ENCODE measurements at places on chromosomes 13 and 19.

DNA sequence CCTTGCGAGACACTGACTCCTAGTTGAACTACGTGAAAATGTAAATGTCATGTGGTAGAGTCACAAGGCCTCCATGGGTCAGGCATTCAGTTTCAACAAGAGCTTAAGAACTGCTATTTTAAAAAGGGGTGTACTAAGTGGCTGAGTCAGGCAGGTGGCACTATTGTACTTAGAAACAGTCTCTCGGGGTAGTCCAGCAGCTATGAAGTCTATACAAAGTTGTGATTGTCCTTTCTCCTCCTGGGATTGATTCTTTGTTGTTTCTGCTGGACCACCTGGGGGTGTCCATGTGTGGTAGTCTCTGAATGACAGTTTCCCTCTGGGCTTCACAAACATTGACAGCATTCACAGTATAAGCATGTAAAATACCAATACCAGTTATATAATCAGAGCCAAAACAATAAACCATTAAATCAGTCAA, 33.0 kb downstream of the UGGT2 start:
- H3K36me3 ChIP-seq = peaks cover 11% of the 10 kb centered on the region
- H3K4me1 ChIP-seq = no peaks in the 10 kb centered on the region
- H3K4me3 ChIP-seq = no peak overlapping the region
- DNase-seq = peak; percentile 74
- no peaks in the 10 kb centered on the region for H3K27me3 ChIP-seq

DNA sequence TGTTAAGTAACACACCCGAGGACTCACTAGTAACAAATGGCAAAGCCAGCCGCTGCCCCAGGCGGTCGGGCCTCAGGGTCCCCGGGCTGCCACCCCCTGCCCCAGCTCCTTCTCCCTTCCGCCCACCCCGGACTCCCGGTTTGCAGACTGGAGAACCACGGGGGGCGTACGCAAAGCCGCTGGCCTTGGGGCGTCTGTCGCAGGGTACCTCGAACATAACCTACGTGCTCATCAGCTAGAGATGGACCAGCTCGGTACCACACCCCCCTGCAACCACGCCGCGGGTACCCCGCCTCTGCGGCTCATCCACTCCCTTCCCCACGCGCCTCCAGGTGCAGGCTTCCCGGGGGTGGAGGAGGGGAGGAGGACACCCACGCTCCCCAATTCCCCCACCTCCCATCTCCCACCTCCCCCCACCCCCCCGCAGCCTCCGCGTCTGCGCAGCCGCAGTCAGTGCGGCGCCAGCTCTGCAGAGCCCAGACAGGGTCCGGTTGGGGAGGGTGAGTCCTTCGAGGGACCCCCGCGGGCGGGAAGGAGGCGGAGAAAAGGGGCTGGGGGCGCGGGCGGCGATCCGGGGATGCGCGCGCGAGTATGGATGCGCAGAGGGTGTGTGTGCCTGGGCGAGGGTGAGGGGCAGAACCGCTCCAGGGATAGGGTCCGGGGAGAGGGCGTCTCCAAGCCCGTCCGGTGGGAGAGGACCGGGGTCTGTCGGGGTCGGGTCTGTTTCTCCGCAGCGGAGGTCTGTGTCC, at the start of gene SMIM17:
TSS of gene SMIM17 (plus strand) at position 449 of the 749 bp plus-strand sequence. CDS start 2,509 bp downstream, outside the sequence.
- no peak within 1 kb of the TSS for H3K27ac ChIP-seq
- no peaks in the 10 kb centered on the region for H3K4me1 ChIP-seq
- H3K27me3 ChIP-seq = no peaks in the 10 kb centered on the region
- H3K4me3 ChIP-seq = no peak within 1 kb of the TSS
- no peak for DNase-seq

DNA sequence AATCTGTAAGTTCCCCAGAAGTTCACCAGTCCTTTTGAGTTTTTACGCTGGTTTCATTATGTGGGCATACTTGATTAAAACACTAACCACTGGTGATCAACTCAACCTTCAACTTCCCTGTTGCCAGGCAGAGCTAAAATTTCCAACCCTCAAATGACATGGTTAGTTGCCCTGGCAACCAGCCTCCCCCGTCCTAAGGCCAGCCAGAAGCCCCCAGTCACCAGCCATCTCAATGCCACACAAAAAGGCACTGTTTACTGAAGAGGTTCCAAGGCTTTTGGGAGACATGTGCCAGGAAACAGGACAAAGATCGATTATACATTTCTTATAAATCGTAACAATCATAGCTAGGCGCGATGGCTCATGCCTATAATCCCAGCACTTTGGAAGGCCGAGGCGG, 1.6 kb downstream of the ZNF649 start:
- H3K27me3 ChIP-seq = no peaks in the 10 kb centered on the region
- DNase-seq = peak; percentile 42
- H3K4me3 ChIP-seq = peak overlapping the region; percentile 86

DNA sequence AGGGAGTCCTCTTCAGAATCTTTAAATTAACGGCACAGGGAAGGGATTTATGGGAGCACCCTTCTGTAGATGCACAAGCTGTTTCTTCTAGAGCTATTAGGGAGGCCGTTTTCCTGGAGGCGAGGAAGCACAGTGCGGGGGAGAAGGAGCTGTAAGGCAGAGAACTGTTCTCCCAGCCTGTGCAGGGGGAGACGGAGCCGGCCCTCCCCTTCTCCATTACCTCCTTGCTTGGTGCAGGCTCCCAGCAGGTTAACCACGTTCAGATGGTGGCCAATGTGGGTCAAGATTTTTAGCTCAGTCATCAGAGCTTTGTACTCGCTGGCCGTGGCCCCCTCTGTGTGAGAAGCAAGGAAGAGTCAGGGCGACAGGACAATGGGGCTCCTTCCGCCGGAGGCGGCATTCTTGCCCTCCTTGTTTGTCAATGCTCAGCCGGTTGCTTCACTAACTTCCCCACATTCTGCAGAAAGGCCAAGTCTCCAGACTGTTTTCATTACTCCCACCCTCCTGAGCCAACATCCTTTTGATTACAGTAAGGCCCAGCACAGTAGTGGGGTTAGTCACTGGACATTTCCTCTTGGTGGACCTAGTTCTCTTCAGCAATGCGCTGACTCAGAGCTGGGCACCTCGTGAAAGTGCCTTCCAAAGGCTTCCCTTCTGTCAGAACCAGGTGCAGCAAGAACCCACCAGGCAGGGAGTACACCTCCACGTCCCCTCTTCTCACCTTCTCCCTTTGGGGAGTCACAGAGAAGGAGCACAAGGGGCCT, 165.4 kb downstream of the FLT1 start:
- peaks cover 9% of the 10 kb centered on the region for H3K36me3 ChIP-seq
- H3K27me3 ChIP-seq = no peaks in the 10 kb centered on the region
- H3K27ac ChIP-seq = no peak overlapping the region

DNA sequence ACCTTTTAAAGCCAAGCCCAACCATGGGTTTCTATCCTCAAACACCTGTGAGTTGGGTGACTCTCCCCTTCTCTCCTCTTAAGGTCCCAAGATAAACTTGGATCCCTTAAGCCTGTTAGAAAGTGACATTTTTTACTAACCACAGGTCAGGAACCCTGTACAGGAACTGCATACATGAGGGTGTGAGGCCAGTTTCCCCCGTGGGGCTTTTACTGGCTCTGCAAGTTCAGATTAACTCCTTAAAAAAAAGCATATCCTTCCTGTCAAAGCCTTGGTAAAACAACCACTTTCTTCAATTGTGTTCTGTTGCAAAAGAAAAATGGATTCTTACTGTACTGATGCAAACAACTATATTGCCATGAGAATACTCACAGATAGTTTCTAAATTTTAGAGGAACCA, 2638.7 kb upstream of the PCDH20 start:
- no peak for DNase-seq
- no peak overlapping the region for H3K27ac ChIP-seq
- no peaks in the 10 kb centered on the region for H3K4me1 ChIP-seq
- H3K36me3 ChIP-seq = no peaks in the 10 kb centered on the region
- no peak overlapping the region for H3K4me3 ChIP-seq

GRCh38 chr13:110890279-110891165, 24.3 kb downstream of the ANKRD10 start:
- no peak for DNase-seq
- peaks cover 10% of the 10 kb centered on the region for H3K36me3 ChIP-seq
- H3K27ac ChIP-seq = peak overlapping the region; percentile 40
- no peaks in the 10 kb centered on the region for H3K27me3 ChIP-seq
- H3K4me1 ChIP-seq = peaks cover 22% of the 10 kb centered on the region

DNA sequence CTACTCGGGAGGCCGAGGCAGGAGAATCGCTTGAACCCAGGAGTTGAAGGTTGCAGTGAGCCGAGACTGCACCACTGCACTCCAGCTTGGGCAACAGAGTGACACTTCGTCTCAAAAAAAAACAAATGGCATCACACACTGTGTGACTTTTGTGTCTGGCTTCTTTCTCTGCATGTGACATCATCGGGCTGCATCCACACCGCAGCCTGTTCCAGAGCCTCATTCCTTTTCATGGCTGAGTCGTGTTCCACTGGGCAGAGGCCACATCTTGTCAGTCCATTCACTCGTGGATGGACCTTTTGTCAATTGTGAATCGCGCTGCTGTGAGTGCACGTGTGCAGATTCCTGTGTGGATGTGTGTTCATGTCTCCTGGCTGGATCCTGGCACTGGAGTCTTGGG, 8.3 kb downstream of the THOP1 start:
- DNase-seq = no peak
- no peak overlapping the region for H3K27ac ChIP-seq
- H3K4me1 ChIP-seq = no peaks in the 10 kb centered on the region
- H3K27me3 ChIP-seq = no peaks in the 10 kb centered on the region
- peaks cover 11% of the 10 kb centered on the region for H3K36me3 ChIP-seq

- H3K4me1 ChIP-seq = peaks cover 10% of the 10 kb centered on the region
- H3K27ac ChIP-seq = 0 out of 2 replicates have a peak overlapping the region, but pooled peaks have one; percentile 39
- DNase-seq = peak; percentile 86
- H3K36me3 ChIP-seq = peaks cover 11% of the 10 kb centered on the region
- H3K27me3 ChIP-seq = no peaks in the 10 kb centered on the region
These were observed 20.2 kb downstream of the TMEM150B start for GRCh38 chr19:55304980-55305379.

DNA sequence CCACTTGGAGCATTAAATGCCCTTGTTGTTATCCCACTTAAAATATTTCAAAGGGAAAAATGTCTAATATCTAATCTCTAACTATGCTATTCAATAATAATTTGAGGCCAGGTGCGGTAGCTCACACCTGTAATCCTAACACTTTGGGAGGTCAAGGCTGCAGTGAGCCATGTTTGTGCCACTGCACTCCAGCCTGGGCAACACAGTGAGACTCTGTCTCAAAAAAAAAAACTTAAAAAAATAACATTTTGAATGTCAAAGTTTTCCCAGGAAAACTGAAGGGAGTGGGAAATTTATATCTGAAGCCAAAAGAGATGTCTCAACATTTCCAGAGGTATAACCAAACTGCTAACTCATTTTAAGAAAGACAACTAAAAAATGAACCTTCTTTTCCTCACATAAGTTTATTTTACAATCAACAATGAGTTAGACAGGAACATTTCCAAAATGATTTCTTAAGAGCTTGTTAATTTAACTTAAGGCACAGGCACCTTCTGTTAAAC, 47.9 kb downstream of the CAB39L start:
- peaks cover 4% of the 10 kb centered on the region for H3K4me1 ChIP-seq
- H3K36me3 ChIP-seq = no peaks in the 10 kb centered on the region
- no peak for DNase-seq
- H3K27ac ChIP-seq = no peak overlapping the region
- no peaks in the 10 kb centered on the region for H3K27me3 ChIP-seq

DNA sequence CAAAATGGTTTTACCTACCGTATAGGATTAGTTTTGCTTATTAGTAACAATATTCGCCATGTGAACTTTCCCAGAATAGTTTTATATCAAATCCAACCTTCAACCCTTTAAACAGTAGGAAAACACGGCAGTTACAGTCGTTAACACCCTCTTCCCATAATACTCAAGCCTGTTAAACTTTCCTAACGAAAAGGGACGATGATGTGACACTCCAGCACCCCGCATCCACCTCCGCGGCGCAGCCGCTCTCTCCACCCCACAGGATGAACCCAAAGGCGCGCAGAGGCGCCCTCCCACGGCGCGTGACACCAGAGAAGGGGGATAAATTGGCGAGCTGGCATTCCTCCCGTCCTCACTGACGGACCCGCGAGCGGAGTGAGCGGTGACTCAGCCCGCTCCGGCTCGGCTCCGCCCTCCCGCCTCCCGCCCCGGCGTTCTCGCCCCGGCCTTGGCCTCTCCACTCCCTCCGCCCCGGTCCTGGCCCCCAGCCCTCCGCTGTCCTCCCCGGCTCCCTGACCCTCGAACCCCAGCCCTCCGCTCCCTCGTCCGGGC, 665 bp downstream of the TUBGCP3 start:
- DNase-seq = peak; percentile 76
- H3K27me3 ChIP-seq = no peaks in the 10 kb centered on the region
- no peaks in the 10 kb centered on the region for H3K36me3 ChIP-seq
- peak overlapping the region; percentile 74 for H3K4me3 ChIP-seq
- H3K27ac ChIP-seq = peak overlapping the region; percentile 95

DNA sequence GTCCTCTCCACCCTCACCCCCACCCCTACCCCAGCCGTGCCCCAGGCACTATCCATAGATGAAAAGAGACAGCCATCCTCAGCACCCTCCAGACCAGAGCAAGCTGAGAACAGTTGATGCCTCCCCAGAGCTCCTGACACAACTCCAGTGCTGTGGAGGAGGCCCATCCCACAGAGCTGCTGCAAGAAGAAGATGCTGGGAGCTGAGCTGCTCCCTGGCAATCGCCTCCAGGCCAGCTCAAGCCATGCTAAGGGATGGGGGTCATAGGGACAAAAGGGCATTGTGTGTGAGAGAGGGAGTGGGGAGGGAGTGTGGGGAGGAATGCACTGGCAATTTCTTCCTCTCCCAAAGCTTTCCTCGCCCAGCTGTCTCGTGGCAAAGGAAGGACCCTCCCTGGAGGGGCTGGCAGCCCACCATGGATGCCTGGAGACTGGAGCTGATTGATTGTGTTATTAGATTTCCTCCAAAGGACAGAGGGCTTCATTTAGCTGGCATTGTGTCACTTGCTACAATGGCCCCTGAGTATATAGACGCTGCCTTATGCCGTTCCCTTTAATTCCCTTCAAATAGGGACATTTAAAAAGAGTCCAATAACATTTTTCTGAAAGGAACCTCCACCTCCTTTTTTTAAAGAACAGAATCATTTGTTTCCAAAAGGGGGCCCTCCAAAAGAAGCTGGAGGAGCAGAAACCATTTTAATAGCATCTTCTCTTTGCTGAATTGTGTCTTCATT, 476.4 kb downstream of the FOXO1 start:
- H3K4me3 ChIP-seq = no peak overlapping the region
- peaks cover 9% of the 10 kb centered on the region for H3K4me1 ChIP-seq
- no peak for DNase-seq
- no peak overlapping the region for H3K27ac ChIP-seq
- no peaks in the 10 kb centered on the region for H3K27me3 ChIP-seq

GRCh38 chr19:42554046-42554575, 25.8 kb upstream of the CEACAM1 start:
- no peaks in the 10 kb centered on the region for H3K36me3 ChIP-seq
- H3K4me3 ChIP-seq = no peak overlapping the region
- no peak overlapping the region for H3K27ac ChIP-seq
- no peaks in the 10 kb centered on the region for H3K27me3 ChIP-seq
- DNase-seq = no peak
- H3K4me1 ChIP-seq = peaks cover 26% of the 10 kb centered on the region

- 0 out of 2 replicates have a peak, but pooled peaks cover 5% of the 10 kb centered on the region for H3K36me3 ChIP-seq
- no peaks in the 10 kb centered on the region for H3K27me3 ChIP-seq
- H3K4me1 ChIP-seq = peaks cover 17% of the 10 kb centered on the region
- peak; percentile 93 for DNase-seq
- 0 out of 2 replicates have a peak within 1 kb of the TSS, but pooled peaks have one; percentile 12 for H3K27ac ChIP-seq
These were observed at the start of gene SYNE4 for GRCh38 chr19:36008336-36008978. TSS of gene SYNE4 (minus strand) at chr19:36008813. CDS start at chr19:36008681, 132 bp downstream.

- no peak overlapping the region for H3K4me3 ChIP-seq
- no peak for DNase-seq
- no peaks in the 10 kb centered on the region for H3K36me3 ChIP-seq
- H3K4me1 ChIP-seq = no peaks in the 10 kb centered on the region
- H3K27ac ChIP-seq = no peak overlapping the region
- peaks cover 63% of the 10 kb centered on the region for H3K27me3 ChIP-seq
These were observed 131.5 kb upstream of the GJB6 start for GRCh38 chr13:20363603-20364002.

GRCh38 chr13:99140831-99141230, 59.8 kb upstream of the UBAC2 start:
- H3K4me1 ChIP-seq = no peaks in the 10 kb centered on the region
- DNase-seq = peak; percentile 24
- no peaks in the 10 kb centered on the region for H3K27me3 ChIP-seq

All from GM23338 (cell line).